Upper lobe of right lung (tissue), 1 donor: ENCODE measurements at places on chromosomes 1 and 21. TPM values are rescaled to one million over a fixed set of nuclear protein-coding genes. Genes with fewer than 3 reads are reported as not detected.
A peak's percentile ranks its signal among the peaks of the same experiment; 100 is the strongest.

- peak; percentile 64 for DNase-seq
Measured at GRCh38 chr1:41695118-41695745, 210.7 kb upstream of the EDN2 start.

DNA sequence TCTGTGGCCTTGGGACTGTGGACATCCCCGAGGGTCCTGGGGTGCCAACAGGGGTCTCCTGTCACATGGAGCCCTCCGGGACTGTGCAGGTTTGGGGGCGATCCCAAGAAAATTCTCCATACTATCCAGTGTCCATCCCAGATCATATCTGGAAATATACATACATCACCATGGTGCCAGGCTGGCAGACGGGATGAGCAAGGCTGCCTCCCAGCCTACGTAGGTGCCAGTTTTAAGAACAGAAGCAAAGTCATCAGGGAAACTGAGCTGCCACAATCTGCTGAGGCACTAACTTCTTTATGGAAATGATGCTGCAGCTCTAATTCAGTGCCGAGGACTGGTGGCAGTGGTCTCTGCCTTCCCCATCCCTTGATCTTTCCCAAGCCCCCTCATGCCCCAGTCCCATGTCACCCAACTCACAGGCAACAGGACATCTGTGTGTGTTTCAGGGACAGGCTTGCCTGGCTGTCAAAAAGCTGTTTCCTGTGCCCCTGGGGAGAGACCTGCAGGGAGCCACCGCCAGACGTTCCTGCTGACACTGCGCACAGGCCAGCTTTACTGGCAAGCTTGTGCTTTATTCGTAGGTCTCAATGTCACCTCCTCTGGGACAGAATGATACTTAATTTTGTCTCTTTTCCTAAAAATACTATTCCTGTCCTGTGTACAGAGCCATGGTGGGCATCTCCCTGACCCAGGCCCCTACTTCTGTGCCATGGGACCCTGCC lies 15.5 kb downstream of the TEX35 start:
- no peak for DNase-seq

The ABCA4 gene
- total RNA-seq = 1.4 TPM

The FNDC10 gene
- total RNA-seq = 7.4 TPM

DNA sequence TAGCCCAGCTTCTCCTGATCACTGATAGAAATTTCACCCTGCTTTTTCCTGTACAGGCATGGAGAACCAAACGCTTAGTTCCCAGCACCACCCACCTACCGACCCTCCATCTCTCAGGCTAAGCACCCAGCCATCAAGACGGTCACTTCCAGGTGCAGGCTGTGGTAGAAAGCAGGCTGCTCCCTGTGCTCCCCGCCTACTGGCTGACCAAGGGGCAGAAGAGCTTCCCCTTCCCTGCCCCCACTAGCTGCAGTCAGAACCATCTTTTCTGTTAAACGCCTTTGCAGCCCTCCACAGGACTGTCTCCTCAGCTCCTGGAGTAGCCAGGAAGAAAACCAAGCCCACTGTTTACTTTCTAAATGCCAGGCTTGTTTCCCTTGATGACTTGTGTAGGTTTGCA lies 23.0 kb downstream of the SPATA46 start:
- no peak for DNase-seq

The TMPRSS2 gene
- 83.6 TPM for total RNA-seq

- no peak for DNase-seq
Measured at GRCh38 chr1:51927029-51927428, 48.5 kb upstream of the NRDC start.

- no peak for DNase-seq
Measured at GRCh38 chr1:226404063-226404903, 3.6 kb downstream of the PARP1 start.

DNA sequence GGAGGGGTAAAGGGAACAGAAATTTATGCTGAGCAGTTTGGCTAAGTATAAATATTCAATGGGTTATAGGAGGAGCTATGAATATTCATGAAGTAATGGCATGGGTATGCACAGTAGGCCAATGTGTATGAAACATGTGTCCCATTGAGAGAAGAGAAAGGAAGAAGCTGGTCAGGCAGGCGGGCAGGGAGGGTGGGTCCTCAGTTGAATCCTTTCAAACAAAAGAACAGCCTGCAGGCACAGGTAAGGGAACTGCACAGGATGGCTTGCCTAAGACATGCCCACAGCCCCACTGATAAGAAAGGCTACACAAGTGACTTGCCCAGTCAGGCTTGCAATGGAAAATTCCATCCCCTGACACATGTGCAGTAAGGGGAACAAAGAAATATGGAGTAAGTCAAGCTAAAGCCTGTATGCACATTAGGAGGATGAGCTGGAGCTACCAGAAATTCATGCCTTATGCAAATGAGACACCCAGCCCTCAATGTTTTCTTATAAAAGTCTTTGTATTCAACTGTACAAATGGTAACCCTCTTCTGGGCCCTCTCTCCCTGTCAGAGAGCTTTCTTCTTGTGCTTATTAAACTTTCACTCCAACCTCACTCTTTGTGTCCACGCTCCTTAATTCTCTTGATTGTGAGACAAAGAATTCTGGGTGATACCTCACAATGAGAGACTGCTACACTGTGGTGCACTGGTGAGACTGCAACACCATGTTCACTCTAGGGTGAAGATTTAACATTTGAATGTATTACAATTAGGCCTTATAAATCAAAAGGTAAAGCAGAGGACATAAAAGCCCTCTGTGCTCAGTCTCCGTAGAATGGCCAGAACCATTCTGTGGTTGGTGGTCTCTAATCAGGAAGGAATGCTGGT lies 96.5 kb downstream of the ATP1B1 start:
- no peak for DNase-seq

DNA sequence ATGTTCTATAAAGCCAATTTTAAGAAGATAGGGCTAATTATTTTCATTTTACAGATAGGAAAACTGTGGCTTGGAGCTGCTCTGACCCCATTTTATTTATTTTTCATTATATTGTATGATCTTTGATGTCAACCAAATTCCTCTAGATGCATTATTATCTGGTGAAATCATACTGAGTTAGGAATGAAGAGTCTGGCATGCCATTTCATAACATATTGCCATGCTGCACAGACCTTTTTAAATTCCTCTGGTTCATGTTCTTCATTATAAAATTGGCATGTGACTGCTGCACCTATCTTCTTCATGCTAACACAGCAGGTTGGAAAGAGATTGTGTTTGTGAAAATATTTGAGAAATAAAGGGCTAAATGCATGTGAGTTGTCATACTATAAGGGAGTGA lies 12.7 kb downstream of the PRRX1 start:
- DNase-seq = no peak

- DNase-seq = no peak
Measured at GRCh38 chr1:17194133-17194475, 10.8 kb upstream of the PADI1 start.

- DNase-seq = no peak
Measured at GRCh38 chr1:85602571-85602970, 22.0 kb downstream of the CCN1 start.

- DNase-seq = no peak
Measured at GRCh38 chr1:145994391-145995120, 1.8 kb downstream of the TXNIP start.

The NCMAP gene
- total RNA-seq = 10.7 TPM

GRCh38 chr1:154719586-154720327 lies 111.8 kb upstream of the ADAR start:
- DNase-seq = no peak

GRCh38 chr1:174072581-174072980 lies 50.4 kb upstream of the RC3H1 start:
- no peak for DNase-seq

The FMO1 gene
- total RNA-seq = 1.3 TPM

The DCST2 gene
- 1.5 TPM for total RNA-seq

The MAP1LC3C gene
- total RNA-seq = 14.2 TPM

- peak; percentile 80 for DNase-seq
Measured at GRCh38 chr21:44391345-44392091, 38.1 kb downstream of the TRPM2 start.

The SPRR2D gene
- total RNA-seq = not detected

DNA sequence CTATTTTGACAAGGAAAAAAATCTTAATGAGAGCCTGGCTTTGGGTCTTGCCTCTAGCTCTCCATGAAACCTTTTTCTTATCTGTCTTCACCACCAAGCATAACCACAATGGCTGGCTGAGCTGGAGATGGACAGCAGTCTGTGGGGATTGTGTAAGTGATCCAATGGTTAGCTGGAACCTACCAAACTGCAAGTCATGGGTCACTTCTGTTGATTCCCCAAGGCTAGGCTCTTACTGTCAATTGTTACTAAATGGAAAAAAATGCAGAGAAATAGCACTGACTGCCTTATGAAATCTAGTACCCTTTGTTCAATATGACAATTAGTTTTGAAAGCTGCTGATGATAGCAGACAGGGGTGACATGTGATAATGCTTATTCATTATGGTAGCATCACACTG lies 359.0 kb downstream of the ST6GALNAC3 start:
- no peak for DNase-seq

- no peak for DNase-seq
Measured at GRCh38 chr1:194410756-194411155, 1224.3 kb upstream of the B3GALT2 start.

DNA sequence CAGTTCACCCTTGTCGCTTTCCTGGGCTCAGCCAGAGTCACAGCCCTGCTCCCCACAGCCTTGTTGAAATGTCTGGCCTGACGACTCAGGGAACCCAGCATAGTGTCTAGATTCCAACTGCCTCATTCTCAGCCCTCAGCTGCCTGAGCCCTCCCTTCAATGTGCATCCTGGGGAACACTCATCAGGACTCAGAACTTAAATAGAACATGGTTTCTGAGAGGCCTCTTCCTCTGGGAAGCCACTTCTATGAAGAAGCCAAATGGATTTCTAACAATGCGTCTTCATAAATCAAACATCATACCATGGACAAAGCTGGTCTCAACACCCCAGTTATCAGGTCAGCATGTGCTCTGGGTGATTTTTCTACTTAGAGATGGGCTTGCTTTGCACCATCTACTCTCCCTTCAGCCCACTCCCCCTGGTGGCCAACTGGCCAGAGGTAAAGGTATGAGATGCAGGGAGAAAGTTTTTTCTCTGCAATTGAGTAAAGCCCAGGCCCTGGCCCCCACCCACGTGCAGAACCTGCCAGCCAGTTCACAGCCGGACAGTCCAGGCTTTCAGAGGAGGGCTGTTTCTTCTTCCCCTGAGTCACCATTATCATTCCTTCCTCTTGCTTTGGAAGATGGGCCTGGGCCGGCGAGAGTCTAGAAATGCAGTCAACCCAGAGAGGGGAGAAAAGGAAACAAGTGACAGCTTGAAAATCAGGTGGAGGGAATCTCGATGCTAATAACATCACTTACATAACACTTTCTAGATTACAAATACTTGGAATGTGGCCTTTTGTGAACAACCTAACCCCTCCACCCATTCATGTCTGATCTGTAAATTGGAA lies 32.1 kb downstream of the CD244 start:
- peak; percentile 87 for DNase-seq

GRCh38 chr1:62433861-62434617 lies 2.8 kb upstream of the USP1 start:
- DNase-seq = no peak

GRCh38 chr1:209390764-209391163 lies 192.8 kb upstream of the CAMK1G start:
- DNase-seq = no peak

- peak; percentile 82 for DNase-seq
Measured at GRCh38 chr1:46522184-46522968, 29.1 kb downstream of the KNCN start.

DNA sequence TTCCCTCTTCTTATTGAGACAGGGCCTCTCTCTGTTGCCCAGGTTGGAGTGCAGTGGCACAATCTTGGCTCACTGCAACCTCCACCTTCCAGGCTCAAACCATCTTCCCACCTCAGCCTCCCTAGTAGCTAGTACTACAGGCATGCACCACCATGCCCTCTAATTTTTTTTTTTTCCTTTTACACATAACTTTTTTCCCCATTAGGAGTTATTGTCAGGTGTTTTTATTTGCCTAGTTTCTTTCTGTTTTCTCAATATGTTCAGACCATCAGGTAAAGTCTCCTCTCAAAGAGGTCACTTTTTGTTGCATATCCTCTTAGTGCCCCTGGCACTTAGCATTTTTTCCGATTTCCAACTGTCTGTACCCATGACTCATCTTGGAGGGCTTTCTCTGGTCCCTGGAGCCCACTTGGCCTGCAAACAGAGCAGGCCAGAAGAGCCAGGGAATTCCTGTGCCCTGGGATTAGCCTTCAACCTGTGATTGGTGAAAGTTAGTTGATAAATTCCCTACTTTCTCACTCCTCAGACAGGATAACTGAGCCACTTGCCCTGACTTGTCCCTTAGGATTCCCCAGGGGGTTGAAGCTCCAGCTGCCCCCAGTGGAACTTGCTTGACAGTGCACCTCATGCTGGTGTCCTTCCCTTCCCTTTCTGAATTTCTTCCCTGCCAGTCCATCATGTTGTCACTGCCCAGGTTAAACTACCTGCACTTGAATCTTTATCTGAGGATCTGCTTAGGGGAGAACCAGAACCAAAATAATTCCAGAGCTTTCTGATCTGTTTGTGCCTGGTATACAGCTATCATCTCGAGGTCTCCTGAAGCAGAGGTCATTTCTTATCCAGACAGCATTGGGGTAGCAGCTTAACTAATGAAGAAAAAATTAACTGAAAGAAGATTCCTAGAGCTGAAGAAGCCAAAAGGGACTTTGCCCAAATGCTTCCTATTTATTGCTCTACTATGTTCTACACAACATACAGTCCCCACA lies 2.4 kb downstream of the NTPCR start:
- no peak for DNase-seq

The C1orf87 gene
- 1.7 TPM for total RNA-seq

GRCh38 chr1:173570370-173571007 lies 32.4 kb downstream of the SLC9C2 start:
- no peak for DNase-seq

DNA sequence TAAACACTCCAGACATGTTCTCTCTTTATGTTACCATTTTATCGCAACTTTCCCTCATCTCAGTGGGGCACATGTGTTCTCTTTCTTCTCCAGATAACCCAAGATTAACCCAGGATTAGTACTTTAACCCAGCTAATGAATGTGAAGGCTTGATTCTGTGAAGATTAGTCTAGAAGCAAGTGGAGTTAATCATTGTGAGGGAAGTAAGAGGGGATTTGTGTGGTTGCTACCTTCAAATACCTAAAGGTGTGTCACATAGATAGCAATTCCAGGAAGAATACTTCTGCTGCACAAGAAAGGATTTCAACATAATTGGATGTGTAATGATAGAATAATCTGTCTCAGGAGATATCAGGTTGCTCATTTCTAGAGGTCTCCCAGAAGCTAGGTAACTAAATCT lies 327.1 kb downstream of the PBX1 start:
- DNase-seq = no peak

DNA sequence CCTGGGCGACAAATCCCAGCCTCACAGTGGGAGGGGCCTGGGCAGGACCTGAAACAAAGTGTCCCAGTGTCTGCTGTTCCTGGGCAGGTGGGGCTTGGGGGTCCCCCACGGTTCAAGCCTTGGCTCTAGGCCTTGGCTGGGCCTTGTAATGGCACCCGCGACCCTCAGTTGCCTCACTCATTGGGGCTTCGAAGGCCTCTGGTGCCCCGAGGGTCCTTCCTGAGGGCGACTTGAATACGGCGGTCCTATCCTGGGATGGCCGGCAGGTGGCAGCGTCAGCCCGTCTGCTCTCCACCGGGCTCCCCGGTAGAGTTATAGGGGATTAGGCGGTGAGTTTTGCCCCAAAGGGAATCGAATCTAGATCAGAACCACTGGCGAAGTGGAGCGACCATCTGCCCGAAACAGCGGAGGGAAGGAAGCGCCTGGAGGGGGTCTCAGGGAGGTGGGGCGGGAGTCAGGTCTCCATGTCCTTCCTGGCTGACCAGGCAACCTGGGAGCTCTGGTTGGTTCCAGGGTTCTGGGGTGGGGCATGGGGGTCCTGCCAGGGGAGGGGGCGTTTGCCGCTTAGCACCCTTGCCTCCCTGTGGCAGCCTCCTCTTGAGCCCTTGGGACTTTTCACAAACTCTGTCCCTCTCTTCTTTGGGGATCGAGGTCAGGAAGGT lies 2.1 kb upstream of the PEX10 start:
- DNase-seq = peak; percentile 88
